ENCODE measurements at places on chromosomes 2 and 18.

DNA sequence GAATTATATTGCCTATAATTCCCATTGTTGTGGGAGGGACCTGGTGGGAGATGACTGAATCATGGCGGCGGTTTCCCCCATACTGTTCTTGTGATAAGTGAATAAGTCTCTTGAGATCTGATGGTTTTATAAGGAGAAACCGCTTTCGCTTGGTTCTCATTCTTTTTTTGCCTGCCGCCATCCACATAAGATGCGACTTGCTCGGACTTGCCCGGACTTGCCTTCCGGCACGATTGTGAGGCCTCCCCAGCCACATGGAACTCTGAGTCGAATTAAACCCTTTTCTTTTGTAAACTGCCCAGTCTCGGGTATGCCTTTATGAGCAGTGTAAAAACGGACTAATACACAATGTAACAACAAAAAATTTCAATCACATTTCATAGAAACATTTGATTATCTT is 115.8 kb downstream of the C2orf74 start:
- no peaks in the 10 kb centered on the region for H3K27me3 ChIP-seq
- H3K36me3 ChIP-seq, result peaks cover 2% of the 10 kb centered on the region
- no peaks in the 10 kb centered on the region for H3K4me1 ChIP-seq
- no peak overlapping the region for H3K27ac ChIP-seq

- H3K4me3 ChIP-seq, result no peak overlapping the region
- H3K4me1 ChIP-seq, result no peaks in the 10 kb centered on the region
- no peaks in the 10 kb centered on the region for H3K36me3 ChIP-seq
- DNase-seq, result no peak
Observed at GRCh38 chr18:61203151-61203550, 130.1 kb upstream of the CDH20 start.

- no peak overlapping the region for H3K4me3 ChIP-seq
- no peak overlapping the region for H3K27ac ChIP-seq
- peaks cover 4% of the 10 kb centered on the region for H3K27me3 ChIP-seq
Observed at GRCh38 chr2:201915446-201915845, 109.1 kb downstream of the CDK15 start.

GRCh38 chr2:100104718-100105677 is 37.4 kb downstream of the AFF3 start:
- no peaks in the 10 kb centered on the region for H3K4me1 ChIP-seq
- H3K4me3 ChIP-seq, result no peak overlapping the region
- H3K36me3 ChIP-seq, result no peaks in the 10 kb centered on the region
- H3K27me3 ChIP-seq, result peaks cover 37% of the 10 kb centered on the region
- no peak for DNase-seq

DNA sequence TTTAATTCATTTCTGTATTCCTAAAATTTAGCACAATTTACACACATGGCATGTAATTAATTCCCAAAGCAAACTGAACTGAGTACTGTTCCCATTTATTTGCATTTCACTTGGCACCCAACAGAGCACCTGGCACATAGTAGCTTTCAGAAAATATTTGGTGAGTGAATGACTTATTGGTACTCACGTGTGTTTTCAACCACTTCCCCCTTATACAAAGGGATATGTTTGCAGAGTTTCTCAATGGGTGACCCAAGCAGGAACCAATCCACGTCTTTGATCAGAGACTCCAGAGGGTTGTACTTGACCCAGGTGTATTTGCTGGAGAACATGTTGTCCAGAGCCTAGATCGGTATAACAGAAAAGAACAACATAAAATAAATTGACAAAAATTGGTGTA is 6.6 kb downstream of the GKN2 start:
- peaks cover 3% of the 10 kb centered on the region for H3K4me1 ChIP-seq
- H3K27ac ChIP-seq, result no peak overlapping the region
- H3K36me3 ChIP-seq, result no peaks in the 10 kb centered on the region

DNA sequence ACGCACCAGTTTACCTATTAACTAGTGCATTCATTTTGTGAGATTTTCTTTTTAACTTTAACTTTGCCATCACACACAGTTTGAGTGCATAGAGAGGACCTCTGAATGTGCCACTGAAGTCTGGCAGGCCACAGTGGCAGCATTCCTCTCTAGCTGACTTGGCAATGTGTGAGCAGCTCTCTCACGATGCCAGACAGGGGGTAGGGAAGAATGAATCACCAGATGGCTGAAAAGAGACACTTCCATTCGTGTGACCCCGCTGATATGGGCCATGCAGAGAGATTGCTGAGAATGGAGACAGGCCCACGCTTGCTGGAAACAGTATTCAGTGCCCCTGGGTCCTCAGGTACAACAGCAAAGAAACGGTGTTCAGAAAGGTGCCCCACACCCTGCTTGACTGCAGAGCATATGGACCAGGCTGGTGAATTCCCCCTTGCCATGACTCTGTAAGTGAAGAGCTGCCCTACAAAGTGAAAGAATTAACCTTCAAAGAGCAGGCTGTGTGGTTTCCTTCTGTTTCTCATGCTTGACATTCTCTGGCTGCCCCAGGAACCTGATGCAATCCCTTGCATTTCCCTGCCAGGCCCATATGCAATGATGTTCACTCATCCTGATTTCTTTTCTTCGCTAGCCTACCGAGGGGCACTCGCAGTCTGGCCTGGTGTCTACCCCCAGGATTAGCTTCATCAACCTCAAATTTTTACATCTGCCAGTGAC is 236.1 kb downstream of the CDH20 start:
- H3K27ac ChIP-seq, result peak overlapping the region; percentile 28
- DNase-seq, result peak; percentile 9
- peaks cover 9% of the 10 kb centered on the region for H3K4me1 ChIP-seq

DNA sequence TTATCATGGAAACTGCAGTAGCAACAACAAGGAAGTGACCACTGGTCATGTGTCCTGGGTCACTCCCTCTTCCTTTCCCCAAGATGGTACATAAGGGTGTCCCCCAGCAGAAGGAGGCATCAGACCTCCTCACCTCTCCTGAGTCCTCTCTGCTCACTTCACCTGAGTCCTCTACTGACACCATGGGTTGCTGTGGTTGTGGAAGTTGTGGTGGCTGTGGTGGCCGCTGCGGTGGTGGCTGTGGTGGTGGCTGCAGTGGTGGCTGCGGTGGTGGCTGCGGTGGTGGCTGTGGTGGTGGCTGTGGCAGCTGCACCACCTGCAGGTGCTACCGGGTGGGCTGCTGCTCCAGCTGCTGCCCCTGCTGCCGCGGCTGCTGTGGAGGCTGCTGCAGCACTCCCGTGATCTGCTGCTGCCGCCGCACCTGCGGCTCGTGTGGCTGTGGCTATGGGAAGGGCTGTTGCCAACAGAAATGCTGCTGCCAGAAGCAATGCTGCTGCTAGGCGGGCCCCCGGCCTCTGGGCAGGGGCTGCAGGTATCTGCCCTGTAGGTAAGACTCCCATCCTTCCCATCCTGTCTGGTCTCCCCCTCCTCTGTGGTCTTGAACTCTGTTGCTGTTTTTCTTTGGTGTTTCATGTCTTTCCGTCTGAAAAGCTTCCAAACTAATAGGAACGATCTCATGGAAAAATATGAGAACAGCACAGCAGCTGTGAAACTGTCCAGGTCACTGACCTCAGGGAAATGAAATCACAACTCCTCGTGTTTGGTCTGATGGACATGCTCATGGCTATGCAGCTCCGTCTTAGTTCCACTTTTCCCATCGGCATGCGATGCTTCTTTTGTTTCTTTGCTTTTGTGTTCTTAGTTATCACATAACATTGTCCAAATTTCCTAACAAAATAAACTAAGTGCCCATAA is at the start of gene SCYGR4:
TSS of gene SCYGR4 (plus strand) at position 183 of the 915 bp plus-strand sequence. CDS start at position 183, 0 bp downstream.
- H3K36me3 ChIP-seq, result no peaks in the 10 kb centered on the region
- H3K27me3 ChIP-seq, result no peaks in the 10 kb centered on the region
- no peaks in the 10 kb centered on the region for H3K4me1 ChIP-seq

GRCh38 chr2:225030893-225031292 is 11.4 kb downstream of the DOCK10 start:
- DNase-seq, result no peak
- no peaks in the 10 kb centered on the region for H3K27me3 ChIP-seq
- H3K36me3 ChIP-seq, result no peaks in the 10 kb centered on the region
- H3K4me1 ChIP-seq, result peaks cover 6% of the 10 kb centered on the region
- H3K27ac ChIP-seq, result no peak overlapping the region
- H3K4me3 ChIP-seq, result no peak overlapping the region

GRCh38 chr2:40364151-40364874 is 87.6 kb downstream of the SLC8A1 start:
- H3K27me3 ChIP-seq, result no peaks in the 10 kb centered on the region
- H3K4me1 ChIP-seq, result no peaks in the 10 kb centered on the region
- peak overlapping the region; percentile 3 for H3K4me3 ChIP-seq
- DNase-seq, result no peak

- H3K36me3 ChIP-seq, result no peaks in the 10 kb centered on the region
- no peaks in the 10 kb centered on the region for H3K27me3 ChIP-seq
- H3K4me1 ChIP-seq, result no peaks in the 10 kb centered on the region
- H3K27ac ChIP-seq, result no peak overlapping the region
- no peak for DNase-seq
Observed at GRCh38 chr18:21943456-21943855, 202.9 kb downstream of the MIB1 start.

DNA sequence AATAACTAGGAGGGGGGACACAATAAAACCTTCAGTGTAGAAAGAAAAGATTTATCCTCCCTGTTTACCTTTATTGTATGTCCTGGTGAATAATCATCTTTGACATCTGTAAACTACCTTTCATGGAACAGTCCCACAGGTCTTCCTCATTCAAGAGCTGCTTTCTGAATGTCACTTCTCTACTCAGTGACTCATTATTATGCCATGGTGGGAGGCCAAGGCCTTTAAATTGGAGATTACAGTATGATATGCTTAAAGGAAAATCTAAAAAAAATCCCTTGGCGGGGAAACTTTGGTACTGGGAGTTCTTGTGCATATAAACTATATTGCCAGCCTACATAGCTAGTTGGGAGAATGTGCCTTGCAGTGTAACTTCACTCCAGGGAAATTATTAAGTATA is 713.0 kb downstream of the TDRD15 start:
- no peak overlapping the region for H3K4me3 ChIP-seq
- no peaks in the 10 kb centered on the region for H3K36me3 ChIP-seq
- no peaks in the 10 kb centered on the region for H3K4me1 ChIP-seq
- DNase-seq, result no peak

GRCh38 chr2:152708742-152709141 is 8.5 kb downstream of the PRPF40A start:
- no peak overlapping the region for H3K4me3 ChIP-seq
- no peaks in the 10 kb centered on the region for H3K27me3 ChIP-seq
- peaks cover 12% of the 10 kb centered on the region for H3K36me3 ChIP-seq
- H3K4me1 ChIP-seq, result no peaks in the 10 kb centered on the region

GRCh38 chr2:33111002-33111446 is 164.3 kb downstream of the LTBP1 start:
- DNase-seq, result no peak
- H3K36me3 ChIP-seq, result no peaks in the 10 kb centered on the region
- no peaks in the 10 kb centered on the region for H3K4me1 ChIP-seq
- no peak overlapping the region for H3K27ac ChIP-seq
- no peaks in the 10 kb centered on the region for H3K27me3 ChIP-seq
- H3K4me3 ChIP-seq, result no peak overlapping the region

DNA sequence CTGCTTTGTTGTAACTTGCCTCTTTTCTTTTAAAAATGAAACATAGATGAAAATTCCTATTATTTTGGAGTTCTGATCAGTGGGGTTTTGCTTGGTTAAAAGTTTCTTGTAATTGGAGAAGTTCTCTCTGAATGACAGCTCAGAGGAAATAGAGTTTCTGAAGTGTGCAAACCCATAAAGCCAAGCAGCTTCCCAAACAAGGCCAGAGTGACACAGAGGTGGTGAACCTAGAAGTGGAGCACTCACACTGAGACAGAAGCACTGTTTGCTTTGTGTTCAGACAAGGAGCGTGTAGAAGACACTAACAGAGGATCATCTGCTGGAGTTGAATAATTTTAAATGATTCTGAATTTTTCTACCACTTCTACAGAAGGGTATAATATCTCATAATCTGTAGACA is 49.2 kb downstream of the FBXO48 start:
- H3K36me3 ChIP-seq, result no peaks in the 10 kb centered on the region
- DNase-seq, result no peak
- no peak overlapping the region for H3K27ac ChIP-seq
- H3K4me1 ChIP-seq, result no peaks in the 10 kb centered on the region
- H3K4me3 ChIP-seq, result no peak overlapping the region

DNA sequence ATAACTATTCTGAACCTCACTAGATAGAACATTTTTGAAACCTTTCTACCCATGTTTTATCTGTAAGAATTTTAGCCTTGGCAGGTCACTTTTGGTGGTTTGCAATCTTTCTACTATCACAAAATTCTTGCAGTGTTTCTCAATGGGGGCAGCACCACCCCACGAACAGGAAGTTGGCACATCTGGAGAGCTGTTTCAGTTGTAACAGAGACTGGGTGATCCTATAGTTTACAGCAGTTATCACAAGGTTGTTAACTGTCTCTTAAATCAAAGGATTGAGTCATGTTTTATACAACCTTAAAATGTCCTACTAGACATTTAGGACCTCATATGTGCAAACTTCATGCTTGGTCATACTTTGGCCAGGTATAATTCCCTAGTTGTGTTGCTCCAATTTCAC is 829.2 kb downstream of the ERBB4 start:
- DNase-seq, result no peak
- no peaks in the 10 kb centered on the region for H3K27me3 ChIP-seq
- H3K27ac ChIP-seq, result no peak overlapping the region
- no peak overlapping the region for H3K4me3 ChIP-seq
- H3K4me1 ChIP-seq, result no peaks in the 10 kb centered on the region
- no peaks in the 10 kb centered on the region for H3K36me3 ChIP-seq

- H3K27me3 ChIP-seq, result no peaks in the 10 kb centered on the region
- no peak overlapping the region for H3K27ac ChIP-seq
- H3K4me1 ChIP-seq, result no peaks in the 10 kb centered on the region
- no peak overlapping the region for H3K4me3 ChIP-seq
- no peak for DNase-seq
Observed at GRCh38 chr2:214839464-214839863, 30.0 kb upstream of the BARD1 start.

- DNase-seq, result no peak
- H3K4me1 ChIP-seq, result no peaks in the 10 kb centered on the region
- no peak overlapping the region for H3K27ac ChIP-seq
- no peaks in the 10 kb centered on the region for H3K36me3 ChIP-seq
Observed at GRCh38 chr2:46268196-46268595, 29.0 kb upstream of the EPAS1 start.

GRCh38 chr2:66539452-66539851 is 104.5 kb downstream of the MEIS1 start:
- H3K27me3 ChIP-seq, result no peaks in the 10 kb centered on the region
- no peaks in the 10 kb centered on the region for H3K36me3 ChIP-seq
- no peak for DNase-seq

GRCh38 chr2:10331702-10332401 is 29.1 kb downstream of the HPCAL1 start:
- no peak overlapping the region for H3K27ac ChIP-seq
- DNase-seq, result no peak
- H3K36me3 ChIP-seq, result no peaks in the 10 kb centered on the region
- no peaks in the 10 kb centered on the region for H3K27me3 ChIP-seq
